Aortic smooth muscle cell (primary cell): ENCODE measurements at places on chromosomes 6 and 20. TPM values are rescaled to one million over a fixed set of nuclear protein-coding genes. Genes with fewer than 3 reads are reported as not detected.

The HLA-DQA1 gene
- total RNA-seq: 0.40 TPM in 1 of 2 replicates, not detected in the other

The WASF1 gene
- total RNA-seq: 2.5 and 5.3 TPM in 2 replicates

The CD83 gene
- total RNA-seq: 0.12 and 0.40 TPM in 2 replicates

The DYNLT1 gene
- total RNA-seq: 57.6 and 81.2 TPM in 2 replicates

The MAN1A1 gene
- total RNA-seq: 92.9 and 150 TPM in 2 replicates

The GPX5 gene
- not detected in 2 replicates for total RNA-seq

The PTCRA gene
- 0.12 TPM in 1 of 2 replicates, not detected in the other for total RNA-seq

The TNFAIP3 gene
- 11.7 and 23.4 TPM in 2 replicates for total RNA-seq

The RSPO3 gene
- 0.06 and 0.13 TPM in 2 replicates for total RNA-seq

The ADGRB3 gene
- 1.4 and 2.9 TPM in 2 replicates for total RNA-seq

The SASH1 gene
- 89.8 and 93.0 TPM in 2 replicates for total RNA-seq

The OR12D3 gene
- not detected in 2 replicates for total RNA-seq

The F13A1 gene
- total RNA-seq: not detected in 2 replicates

The GSTA2 gene
- total RNA-seq: not detected in 2 replicates

The FHL5 gene
- not detected in 2 replicates for total RNA-seq

The HLA-DPA1 gene
- total RNA-seq: 2.0 and 2.8 TPM in 2 replicates

The SLCO4A1 gene
- 0.25 and 0.53 TPM in 2 replicates for total RNA-seq

The COL21A1 gene
- total RNA-seq: 9.5 and 28.5 TPM in 2 replicates

The PLCB1 gene
- 13.7 and 24.3 TPM in 2 replicates for total RNA-seq

The NFYA gene
- total RNA-seq: 12.6 and 14.8 TPM in 2 replicates

The DNAH8 gene
- total RNA-seq: under 0.01 TPM in 2 replicates

The BMP6 gene
- total RNA-seq: 5.4 and 7.9 TPM in 2 replicates

The VSTM2L gene
- 0.53 and 0.93 TPM in 2 replicates for total RNA-seq

The ID4 gene
- 40.4 and 67.0 TPM in 2 replicates for total RNA-seq

The MYMX gene
- total RNA-seq: not detected in 2 replicates

The PRKN gene
- 3.2 and 4.2 TPM in 2 replicates for total RNA-seq

The ATAT1 gene
- 2.4 and 3.2 TPM in 2 replicates for total RNA-seq

The CLPSL1 gene
- total RNA-seq: not detected in 2 replicates

The LPIN3 gene
- total RNA-seq: 3.4 TPM in 2 replicates

The ACOT8 gene
- 29.2 and 32.9 TPM in 2 replicates for total RNA-seq

The VNN1 gene
- total RNA-seq: 0.19 and 0.26 TPM in 2 replicates

The DDR1 gene
- total RNA-seq: 15.2 and 17.1 TPM in 2 replicates

The GINM1 gene
- total RNA-seq: 65.9 and 84.7 TPM in 2 replicates

The ZC3H12D gene
- total RNA-seq: under 0.01 and 0.06 TPM in 2 replicates

The MCHR2 gene
- not detected in 2 replicates for total RNA-seq

The MCCD1 gene
- total RNA-seq: not detected in 2 replicates

The ZBTB46 gene
- total RNA-seq: 1.9 and 3.3 TPM in 2 replicates
